DMS79 (cell line): ENCODE measurements at places on chromosomes 2 and 18.

DNA sequence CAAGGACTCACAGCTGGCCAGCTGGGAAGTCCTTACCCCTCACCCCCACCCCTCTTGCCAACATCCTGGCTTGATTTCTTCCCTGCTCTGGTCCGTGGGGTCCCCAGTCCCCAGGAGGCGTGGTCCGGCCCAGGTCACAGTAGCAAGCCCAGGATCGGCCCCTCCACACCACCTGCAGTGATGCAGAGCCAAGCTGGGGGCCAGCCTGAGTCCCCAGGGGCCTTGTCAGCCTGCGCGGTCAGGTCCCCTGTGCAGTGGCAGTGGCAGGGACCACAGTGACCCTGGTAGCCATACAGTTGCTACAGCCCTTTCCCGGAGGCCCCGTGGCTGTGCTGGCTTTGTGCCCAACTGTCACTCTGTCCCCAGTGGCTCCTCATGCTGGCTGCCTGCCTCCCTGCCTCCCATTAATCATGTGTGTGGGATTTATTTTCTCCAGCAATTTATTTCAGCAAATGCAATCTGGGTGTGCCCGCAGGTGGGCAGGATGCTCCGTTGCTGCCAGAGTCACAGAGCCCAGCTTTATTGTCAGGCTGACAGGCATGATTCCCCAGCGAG is 8.8 kb upstream of the PRSS56 start:
- no peak for DNase-seq

DNA sequence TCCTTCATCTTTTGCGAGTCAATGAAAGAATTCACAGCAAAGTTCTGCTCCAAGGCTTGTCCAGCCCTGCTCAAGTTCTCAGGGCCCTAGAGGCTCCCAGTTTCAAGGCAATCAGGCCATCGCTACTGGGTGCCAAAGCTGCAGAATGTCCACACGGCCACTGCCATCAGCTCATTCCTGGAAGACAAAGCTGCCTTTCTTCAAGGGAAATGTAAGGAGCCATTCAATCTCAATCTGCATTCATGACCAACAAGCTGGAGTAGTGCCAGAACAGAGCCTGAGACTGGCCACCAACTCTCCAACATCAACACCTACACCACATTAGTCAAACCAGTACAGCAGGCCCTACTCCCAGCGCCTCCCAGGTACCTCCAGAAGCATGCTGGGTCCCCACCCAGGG is 202.2 kb downstream of the TCF4 start:
- DNase-seq: no peak

DNA sequence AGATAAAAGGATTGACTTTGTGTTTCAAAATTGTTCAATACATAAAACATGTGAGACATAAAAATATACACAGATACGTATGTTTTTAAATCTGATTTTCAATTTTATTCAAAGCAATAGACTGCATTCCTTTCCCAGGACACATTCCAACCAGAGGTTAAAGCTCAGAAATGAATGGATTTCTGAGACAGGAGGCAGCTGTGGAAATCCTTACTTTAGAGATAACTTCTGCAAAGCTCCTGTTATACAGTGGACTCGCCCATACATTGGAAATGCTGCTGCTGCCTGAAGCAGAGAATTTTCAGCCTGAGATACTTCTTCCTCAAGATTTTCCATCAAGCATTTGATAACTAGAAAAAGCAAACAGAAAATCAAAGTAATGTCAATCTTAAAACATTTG is 43.8 kb downstream of the THADA start:
- no peak for DNase-seq

GRCh38 chr2:196954001-196954400 is 27.5 kb upstream of the PGAP1 start:
- no peak for DNase-seq

GRCh38 chr2:105581555-105581944 is 163.2 kb upstream of the NCK2 start:
- no peak for DNase-seq

GRCh38 chr18:23856466-23857163 is 157.9 kb upstream of the TTC39C start:
- no peak for DNase-seq

- DNase-seq: no peak
Observed at GRCh38 chr18:55124078-55124763, 165.0 kb upstream of the CCDC68 start.

- no peak for DNase-seq
Observed at GRCh38 chr18:9827793-9828505, 57.8 kb upstream of the TXNDC2 start.

DNA sequence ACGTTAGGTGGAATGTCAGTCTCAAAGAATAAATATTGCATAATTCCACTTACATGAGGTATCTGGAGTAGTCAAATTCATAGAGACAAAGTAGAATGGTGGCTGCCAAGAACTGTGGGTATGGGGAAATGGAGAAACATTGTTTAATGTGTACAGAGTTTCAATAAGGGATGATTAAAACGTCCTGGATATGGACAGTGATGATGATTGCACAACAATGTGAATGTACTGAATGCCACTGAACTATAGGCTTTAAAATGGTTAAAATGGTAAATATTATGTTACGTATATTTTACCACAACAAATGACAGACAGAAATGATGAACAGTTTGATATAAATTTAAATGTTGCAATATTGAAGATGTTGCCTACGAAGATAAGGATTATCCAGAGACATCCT is 602.0 kb upstream of the PKDCC start:
- DNase-seq: no peak

GRCh38 chr2:100197631-100198153 is 55.3 kb upstream of the AFF3 start:
- no peak for DNase-seq

GRCh38 chr2:214995926-214996670 is 142.3 kb downstream of the ABCA12 start:
- DNase-seq: no peak

DNA sequence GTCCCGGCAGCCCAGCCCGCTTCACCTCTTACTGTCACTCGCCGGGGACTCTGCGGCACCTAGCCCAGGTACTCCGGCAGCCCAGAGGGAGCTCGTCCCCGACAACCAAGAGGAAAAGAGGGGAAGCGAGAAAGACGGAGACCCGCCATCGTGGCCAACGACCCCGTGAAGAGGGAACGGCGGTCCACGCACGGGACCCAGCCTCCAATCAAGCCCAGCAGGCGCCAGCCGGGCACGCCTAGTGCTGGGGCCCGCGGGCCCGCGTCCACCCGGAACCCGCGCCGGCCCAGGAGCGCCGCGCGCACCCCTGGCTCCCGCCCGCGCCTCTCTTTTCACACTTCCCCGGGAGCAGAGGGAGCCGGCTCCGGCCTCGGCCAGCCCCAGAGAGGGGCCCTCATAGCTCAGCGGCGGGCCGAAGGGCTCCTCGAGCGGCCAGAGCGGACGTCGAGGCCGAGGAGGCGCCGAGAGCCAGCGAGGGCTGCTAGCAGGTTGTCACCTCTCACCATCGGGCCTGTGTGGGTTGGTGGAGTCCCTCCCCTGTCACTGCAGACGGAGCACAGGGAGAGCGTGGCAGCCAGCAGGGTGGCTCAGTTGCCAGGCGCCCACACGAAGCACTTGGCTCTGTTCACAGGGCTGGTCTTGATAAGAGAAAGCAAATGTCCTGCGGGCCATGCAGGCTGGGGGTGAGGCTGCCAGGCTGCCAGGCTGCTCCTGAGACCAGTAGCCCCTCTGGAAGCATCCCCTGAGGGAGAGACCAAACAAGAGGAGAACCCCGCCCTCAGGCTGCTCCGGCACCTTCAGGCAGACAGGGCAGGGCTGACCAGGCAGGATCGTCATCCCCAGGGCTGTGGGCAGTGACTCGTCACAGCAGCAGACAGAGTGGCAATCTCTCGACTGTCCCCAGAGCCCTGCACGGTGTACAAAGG is 36.9 kb upstream of the KLF11 start:
- DNase-seq: no peak

DNA sequence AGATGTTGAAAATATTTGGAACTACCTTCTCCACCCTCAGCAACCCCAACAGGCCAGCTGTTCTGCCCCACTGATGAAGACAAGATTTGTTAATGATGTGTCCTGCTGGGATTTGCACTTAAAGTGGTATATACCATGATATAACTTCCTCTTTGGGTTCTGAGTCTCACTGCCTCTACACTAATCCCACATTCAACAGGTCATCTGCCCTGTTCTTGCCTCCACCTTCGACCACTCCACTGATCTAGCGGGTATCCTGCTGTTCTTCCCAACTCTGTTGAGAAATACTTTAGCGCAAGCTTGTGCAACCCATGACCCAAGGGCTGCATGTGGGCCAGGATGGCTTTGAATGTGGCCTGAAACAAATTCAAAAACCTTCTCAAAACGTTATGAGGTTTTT is 72.7 kb downstream of the LRP1B start:
- DNase-seq: no peak

DNA sequence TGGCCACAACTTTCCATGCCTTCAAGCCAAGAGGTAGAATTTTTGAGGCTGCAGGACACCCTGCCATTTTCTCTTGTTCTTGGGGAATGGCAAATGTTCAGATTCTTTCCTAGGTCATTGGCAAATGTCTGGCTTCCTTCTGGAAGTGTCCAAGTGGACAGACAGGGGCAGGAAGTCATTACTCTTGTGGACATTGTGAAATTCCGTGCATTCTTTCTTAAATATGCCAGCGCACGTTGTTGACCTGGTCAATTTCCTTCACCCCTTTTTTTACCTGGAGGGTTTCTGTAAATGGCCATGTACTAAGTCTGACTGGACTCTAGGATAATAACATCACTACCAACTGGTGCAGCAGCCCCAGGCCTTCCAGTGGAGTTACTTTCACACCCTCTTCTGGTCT is 13.9 kb downstream of the ASB18 start:
- DNase-seq: no peak

GRCh38 chr2:200962811-200963123 is 693 bp downstream of the ORC2 start:
- DNase-seq: no peak

DNA sequence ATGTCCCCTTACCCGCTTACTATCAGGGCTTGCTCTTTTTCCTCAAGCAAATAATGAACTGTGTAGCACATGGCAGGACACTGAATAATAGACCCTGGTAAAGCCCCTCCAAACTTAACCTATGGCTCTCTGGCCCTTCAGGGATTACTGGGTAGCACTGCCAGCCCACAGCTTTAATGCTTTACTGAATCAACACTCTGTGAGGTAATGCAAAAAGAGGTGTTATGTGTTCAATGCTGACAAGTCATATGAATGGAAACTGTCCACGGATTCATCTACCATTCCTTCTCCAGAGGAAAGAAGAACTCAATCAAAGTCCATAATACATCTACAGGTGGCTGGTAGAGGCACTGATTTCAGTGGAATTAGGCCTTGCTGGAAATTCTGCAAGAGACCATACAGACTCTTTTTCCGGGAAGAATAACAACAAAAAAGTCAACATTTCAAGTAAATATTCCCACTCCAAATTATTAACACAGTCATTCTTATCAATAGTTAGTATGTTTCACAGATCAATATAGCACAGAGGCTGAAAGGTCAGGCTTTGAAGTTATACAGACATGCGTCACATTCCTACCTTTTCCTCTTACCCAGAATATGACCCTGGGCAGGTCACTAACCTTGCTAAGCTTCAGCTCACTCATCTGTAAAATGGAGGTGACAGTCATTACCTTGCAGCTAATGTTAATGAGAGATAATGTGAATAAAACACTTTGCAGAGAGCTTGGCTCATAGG is 13.8 kb upstream of the MYOM1 start:
- no peak for DNase-seq

DNA sequence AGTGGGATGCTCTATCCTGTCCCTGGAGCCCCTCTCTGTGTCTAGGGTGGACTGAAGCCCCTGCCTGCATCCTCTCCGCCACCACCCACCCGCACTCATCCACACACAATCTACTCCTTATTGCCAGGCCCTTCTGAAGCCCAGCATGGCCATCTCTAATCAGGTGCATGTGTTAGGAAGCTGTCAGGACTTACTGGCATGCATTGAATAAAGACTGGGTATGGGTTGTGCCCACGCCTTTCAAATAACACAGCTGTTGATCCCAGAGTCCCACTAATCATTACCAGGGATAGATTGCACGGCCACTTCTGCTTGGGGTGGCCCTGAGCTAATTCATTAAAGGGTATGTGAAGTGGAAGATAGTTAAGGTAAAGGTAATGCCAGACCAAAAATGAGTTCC is 88.4 kb downstream of the CABLES1 start:
- no peak for DNase-seq

DNA sequence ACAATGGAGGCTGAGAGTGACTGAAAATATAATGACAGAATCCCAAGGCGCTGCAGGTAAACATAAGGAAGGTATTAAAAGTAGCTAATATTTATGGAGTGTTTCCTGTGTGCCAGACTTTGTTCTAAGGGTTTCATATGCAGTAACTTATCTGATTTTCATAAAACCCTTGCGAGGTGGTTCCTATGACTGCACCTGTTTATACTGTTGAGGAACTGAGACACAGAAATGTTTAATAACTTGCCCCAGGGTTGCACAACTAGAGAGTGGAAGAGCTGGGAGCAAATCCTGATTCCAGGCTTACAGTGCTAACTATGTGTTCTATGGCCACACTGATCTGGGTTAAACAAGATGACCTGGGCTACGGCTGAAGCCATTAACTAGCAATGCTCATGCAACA is 2.4 kb downstream of the SP110 start:
- no peak for DNase-seq

DNA sequence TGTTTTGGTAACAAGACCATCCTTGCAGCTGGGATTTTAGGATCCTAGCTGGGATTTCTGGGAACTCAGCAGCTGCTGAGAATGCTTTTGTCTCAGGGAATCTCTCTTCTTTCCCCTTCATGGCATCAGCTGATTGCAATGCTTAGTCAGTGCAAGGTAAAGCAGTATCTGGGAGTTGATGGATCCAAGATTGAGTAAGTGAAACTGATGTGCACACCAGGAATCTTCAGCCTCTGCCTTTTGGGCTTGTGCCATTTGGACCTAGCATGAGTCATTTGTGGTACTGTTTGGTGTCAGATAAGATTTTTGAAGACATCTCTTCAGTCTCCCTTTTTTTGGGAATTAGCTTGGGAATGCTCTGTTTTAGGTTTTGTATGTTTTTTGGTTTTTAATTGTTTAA is 363.3 kb upstream of the TFPI start:
- no peak for DNase-seq

GRCh38 chr2:25198209-25198525 is 29.8 kb upstream of the POMC start:
- DNase-seq: no peak

DNA sequence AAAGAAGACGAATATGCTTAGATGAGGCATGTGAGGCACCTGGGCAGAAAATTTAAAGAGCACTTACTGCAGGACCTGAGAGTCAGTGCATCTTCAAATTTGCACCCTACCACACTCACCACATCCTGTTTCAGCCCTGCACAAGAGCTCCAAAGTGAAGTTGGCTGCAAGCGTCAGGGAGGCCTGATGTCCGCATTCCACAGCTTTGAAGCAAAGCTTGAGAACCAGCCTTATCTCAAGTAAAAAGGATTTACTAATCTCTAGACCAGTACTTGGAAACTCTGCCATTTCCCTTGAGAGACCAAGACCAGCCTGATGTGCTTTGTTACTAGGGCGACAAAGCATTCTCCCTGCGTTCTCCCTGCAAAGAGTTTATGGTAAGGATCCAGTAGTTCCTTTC is 3.4 kb upstream of the ASNSD1 start:
- no peak for DNase-seq
